DMS153 (cell line): ENCODE measurements at places on chromosomes 4 and X.

- no peak for DNase-seq
Measured at GRCh38 chr4:105166066-105166465, 19.4 kb downstream of the TET2 start.

- DNase-seq = no peak
Measured at GRCh38 chr4:27759611-27760575, 899.3 kb downstream of the STIM2 start.

DNA sequence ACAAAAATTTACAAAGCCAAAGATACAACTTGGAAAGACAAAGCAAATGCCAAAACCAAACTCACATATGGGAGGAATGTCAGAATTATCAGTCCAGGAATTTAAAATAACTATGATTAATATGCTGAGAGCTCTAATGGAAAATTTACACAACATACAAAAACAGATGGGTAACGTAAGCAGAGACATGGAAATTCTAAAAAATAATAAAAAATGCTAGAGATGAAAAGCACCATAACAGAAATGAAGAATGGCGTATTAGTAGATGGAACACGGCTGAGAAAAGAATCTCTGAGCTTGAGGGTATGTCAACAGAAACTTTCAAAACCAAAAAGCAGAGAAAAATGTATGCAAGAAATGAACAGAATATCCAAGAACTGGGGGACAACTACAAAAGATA lies 4.1 kb upstream of the MANBA start:
- DNase-seq = no peak

- no peak for DNase-seq
Measured at GRCh38 chrX:116618546-116618945, 155.8 kb upstream of the CT83 start.

- DNase-seq = no peak
Measured at GRCh38 chrX:13397878-13398818, 78.3 kb upstream of the ATXN3L start.

DNA sequence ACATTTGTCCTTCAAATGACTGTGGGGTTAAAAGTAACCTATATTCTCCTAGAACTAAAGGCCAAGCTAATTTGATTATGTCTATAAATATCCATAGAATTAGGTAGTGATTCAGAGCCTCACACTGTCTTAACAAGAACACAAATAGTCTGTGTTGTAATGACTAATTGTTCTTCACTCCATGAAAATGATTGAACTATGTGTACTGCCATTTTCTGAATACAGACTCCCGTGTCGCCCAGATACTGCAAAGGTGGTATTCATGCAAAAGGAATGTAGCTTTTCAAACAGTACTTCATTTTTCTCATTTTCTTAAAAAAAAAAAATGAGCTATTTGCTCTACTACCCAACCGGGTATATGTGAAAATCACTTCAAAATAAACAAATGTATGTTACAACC lies 11.3 kb upstream of the PHKA2 start:
- DNase-seq = no peak
